Activated naive CD4-positive, alpha-beta T cell (primary cell): ENCODE measurements at places on chromosomes 12 and 14.

DNA sequence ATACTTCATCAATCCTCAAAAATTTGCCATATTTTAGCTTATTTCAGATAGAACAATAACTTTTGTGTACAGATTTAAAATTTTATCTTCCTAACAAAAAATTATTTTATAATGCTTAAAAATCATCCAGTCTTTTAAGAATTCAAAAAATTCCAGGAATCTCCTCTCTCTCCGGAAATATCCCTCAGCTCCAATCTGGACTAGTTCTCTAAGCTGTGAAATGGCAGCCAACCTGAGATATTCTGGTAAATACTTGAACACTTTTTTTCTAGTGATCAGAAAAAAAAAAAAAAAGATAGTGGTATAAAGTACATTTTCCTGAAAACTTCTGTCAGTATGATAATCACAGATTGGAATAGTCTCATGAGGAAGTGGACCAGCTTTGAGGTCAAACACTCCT lies 57.6 kb downstream of the SSPN start:
- DNase-seq = no peak

GRCh38 chr12:66976526-66976925 lies 292.6 kb upstream of the CAND1 start:
- DNase-seq = no peak

DNA sequence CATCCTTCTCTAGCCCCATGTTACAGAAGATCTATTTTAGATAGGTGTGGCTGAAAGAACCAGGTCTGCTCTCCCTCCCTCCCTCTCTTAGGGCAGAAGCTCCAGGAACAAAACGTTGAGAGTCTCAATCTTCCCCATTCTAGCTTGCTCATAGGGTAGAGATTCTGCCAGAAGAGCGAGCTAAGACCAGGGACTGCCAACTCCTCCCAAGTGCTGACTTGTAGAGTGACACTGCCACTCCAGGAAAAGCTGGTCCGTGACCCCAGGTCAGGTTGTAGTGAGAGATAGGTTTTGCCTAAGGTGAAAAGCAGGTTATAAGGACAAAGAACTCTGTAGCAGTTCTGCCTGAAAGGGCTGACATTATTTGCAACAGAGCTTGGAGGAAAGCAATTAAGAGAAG lies 73.4 kb downstream of the INSM2 start:
- no peak for DNase-seq

DNA sequence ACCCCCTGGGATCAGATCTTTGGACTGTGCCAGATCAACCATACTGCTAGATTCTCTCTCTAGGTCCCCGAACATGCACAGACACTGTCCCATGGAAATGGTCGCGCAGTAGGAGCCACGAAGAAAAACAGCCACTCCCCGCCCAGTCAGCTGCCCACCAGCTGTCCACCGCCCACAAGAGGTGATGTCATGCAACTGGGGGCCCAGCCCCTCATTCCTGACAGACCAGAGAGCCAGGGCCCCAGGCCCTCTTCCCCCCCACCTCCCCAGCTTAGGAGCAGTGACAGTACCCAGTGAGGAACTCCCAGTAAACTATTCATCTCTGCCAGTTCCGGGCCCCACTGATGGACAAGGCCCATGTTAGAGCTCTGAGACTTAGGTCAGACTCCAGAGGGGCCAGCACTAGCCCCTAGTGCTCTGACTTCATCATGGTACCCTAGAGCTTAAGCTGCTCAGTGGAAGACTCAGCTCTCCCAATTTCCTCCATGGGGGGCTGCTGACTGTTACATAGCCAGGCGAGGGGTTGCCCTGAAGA lies 3.7 kb upstream of the TAMALIN start:
- no peak for DNase-seq

GRCh38 chr12:1182069-1182468 lies 191.0 kb downstream of the ERC1 start:
- no peak for DNase-seq
